ENCODE measurements at places on chromosomes 6 and 20.

DNA sequence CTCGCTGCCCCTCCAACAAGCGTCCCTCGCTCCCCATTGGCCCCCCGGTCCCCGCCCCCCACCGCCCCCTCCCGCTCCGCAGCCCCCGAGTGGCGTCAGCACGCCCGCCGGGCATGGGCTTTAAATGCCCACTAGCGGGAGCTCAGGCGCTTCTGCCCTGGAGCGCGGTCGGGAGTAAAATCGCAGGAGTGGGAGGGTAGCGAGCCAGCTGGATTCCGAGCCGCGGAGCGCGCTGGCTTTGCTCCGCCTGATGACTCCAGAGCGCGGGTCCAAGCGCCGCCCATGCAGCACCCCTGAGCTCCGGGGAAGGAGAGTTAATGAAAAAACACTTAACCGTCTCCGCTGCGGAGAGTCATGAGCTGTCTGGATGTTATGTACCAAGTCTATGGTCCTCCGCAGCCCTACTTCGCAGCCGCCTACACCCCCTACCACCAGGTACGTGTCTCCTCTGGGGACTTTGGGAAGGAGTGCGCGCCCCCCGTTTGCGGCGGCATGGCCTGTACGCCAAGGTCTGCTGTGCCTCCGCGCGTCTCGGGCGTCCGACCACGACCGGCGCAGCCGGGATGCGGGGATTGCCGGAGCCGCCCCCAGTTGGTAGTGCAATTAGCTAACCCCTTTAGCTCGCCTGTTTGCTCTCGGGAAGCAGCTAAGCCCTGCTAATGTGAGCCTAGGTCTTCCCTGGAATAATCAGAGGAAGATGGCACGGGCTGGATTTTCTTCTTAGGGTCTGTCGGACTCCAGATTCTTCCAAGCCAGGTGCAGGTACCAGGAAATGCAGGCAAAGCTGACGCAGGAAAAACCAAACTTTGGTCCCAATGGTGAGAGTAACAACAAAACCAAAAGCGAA, at the start of gene VGLL2:
VGLL2 (plus strand) TSS at position 149 of the 847 bp plus-strand sequence; CDS start at position 355, 206 bp downstream.
- peak; percentile 71 for DNase-seq

- no peak for DNase-seq
These were observed 121.3 kb downstream of the SOBP start for GRCh38 chr6:107611094-107611810.

DNA sequence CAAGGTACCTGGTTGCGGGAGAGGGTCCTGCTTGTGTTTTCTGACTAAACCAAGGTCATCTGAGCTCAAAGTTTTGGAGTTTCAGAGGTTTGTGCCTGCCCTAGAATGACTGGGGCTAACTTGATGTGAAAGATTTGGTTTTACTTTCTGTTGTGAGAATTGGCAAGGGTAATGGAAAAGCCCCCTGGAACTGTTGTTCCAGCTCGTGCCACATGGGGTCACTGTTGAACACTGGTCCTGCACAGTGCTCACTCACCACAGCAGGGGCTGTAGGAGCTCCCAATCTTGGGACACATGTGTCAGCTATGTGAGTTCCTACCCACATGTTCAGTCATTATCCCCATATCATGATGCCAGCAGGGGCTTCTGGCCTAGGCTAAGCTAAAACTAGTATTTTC, 6.5 kb downstream of the TGM6 start:
- no peak for DNase-seq

GRCh38 chr20:39433466-39433865, 471.3 kb downstream of the DHX35 start:
- DNase-seq = no peak

DNA sequence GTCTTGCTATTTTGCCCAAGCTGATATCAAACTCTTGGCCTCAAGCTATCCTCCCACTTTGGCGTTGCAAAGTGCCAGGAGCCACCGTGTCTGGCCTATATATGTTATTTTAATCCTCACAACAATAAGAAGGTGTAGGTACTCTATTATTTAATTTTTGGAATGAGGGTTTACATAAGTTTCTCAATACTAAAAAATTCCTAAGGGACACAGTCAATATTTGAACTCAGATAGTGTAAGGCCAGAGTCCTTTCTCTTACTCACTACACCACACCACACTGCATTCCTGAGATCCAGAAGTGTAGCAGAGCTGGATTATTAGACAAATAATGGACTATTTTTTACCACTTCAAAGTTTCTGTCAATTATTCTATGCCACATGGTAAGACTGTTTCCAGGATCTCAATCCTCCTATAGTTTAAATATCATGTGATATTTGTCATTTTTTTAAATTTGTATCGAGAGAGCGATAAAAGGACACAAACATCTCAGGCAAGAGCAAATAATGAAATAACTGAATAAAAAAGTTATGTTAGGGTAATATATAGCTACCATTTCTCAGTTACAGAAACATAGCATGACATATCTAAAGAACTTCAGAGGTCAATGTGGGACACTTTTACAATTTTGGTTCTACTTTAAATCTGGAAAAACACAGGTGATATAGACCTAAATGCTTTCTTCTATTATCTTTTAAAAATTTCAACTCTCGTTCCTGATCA, 162.2 kb upstream of the THEMIS start:
- no peak for DNase-seq

GRCh38 chr6:11368760-11369159, 136.3 kb upstream of the NEDD9 start:
- DNase-seq = no peak

DNA sequence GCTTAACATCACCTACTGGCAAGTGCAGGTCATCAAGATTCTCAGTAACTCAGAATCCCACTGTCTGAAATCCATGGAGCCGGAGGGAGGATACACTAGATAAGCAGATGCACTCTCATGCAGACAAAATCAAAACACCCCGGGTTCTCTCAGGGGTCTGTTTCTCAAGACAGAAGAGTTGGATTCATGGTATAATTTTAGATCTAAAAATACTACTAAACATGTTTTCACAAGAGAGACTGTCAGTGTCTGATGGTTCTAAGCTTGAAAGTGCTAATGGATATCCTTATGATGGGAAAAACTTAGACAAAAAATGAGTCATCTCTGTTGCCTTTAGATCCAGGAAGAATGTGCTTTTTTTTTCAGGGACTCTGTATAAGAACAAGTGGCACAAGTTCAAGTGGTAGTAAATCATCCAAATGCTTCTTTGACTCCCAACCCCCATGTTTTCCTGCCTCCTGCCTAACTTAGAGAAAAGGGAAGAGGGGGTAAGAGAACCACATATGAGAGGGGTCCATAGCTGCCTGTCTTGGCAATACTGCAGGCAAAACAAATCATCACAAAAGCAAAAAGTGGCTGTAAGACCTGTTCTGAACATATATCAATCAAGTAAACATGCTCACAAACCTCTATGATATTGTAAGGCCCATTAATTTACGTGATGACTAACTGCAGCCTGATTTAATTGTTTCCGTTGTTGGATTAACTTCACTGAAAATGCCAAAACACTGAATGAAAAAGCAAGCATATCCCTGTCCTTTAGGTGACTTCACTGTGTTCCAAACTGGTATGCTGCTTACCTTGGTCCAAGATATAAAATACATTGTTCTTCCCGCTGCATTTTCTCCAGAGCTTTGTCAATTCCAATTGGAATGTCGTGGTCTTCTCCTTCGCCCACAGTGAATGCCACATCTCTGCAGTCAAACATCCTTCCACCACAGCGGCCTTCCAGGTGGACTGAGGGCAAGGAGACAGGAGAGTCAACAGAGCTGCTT, 84.0 kb upstream of the TULP1 start:
- no peak for DNase-seq

DNA sequence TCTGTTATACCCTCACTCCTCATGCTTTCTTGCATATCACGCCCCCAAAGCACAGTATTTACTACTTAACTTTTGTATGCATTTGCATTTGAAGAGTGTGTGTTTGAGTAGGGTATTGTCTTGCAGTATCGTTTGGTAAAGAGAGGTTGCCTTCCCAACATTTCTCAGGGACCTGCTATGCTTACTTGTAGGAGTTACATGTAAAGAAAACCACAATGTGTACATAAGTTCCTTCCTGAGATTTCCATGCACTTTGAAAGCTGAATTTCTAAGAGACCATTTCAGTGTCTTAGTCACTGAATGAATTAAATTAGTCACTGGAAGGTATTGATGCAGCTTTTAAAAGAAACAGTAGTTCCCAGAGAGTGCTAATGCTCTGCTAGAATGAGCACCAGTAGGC, 159.3 kb upstream of the LAMA2 start:
- DNase-seq = no peak

GRCh38 chr6:155958550-155958949, 502.9 kb upstream of the NOX3 start:
- no peak for DNase-seq
